Activated CD8-positive, alpha-beta T cell treated with anti-CD3 and anti-CD28 coated beads for 36 hours (primary cell): ENCODE measurements at places on chromosomes 3 and 15. TPM values are rescaled to one million over a fixed set of nuclear protein-coding genes. Genes with fewer than 3 reads are reported as not detected.

- DNase-seq, result no peak
These were observed 29.3 kb downstream of the RFTN1 start for GRCh38 chr3:16484216-16484615.

Gene NUTM1
- total RNA-seq, result not detected

- DNase-seq, result peak; percentile 78
These were observed 61.5 kb downstream of the CGGBP1 start for GRCh38 chr3:87997298-87997697.

DNA sequence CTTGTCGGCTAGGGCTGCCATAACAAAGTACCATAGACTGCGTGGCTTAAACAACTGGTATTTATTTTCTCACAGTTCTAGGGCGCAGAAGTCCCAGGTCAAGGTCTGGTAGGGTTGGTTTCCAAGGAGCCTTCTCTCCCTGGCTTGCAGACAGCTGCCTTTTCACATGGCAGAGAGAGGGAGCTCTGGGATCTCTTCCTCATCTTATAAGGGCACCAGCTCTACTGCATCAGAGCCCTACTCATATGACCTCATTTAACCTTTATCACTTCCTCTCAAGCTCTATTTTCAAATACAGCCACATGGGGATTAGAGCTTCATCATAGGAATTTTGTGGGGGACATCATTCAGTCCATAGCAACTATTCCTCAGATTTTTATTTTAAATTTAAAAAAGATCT lies 17.6 kb upstream of the PAQR9 start:
- no peak for DNase-seq

GRCh38 chr3:13610006-13610570 lies 61.2 kb downstream of the FBLN2 start:
- no peak for DNase-seq

- peak; percentile 18 for DNase-seq
These were observed 18.8 kb upstream of the SATB1 start for GRCh38 chr3:18443665-18444594.

DNA sequence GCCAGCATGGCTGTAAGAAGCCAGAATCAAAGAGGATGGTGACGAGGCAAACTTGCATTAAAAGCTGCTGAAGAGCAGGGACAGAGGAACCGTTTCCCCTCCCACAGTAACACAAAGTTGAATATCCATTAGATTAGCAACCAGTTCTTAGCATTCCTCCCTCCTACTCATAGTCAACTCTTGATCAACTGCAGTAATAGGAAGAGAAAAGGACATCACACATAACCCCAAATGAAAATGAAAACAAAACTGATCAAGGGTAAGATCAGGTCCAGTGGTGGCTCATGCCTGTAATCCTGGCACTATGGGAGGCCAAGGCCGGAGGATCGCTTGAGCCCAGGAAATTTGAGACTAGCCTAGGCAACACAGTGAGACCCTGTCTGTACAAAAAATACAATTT lies 165.2 kb downstream of the GREM1 start:
- DNase-seq, result no peak

- no peak for DNase-seq
These were observed 101.6 kb downstream of the CPN2 start for GRCh38 chr3:194249323-194250097.
